SW 1271 (cell line): ENCODE measurements at places on chromosomes 11 and 22.

DNA sequence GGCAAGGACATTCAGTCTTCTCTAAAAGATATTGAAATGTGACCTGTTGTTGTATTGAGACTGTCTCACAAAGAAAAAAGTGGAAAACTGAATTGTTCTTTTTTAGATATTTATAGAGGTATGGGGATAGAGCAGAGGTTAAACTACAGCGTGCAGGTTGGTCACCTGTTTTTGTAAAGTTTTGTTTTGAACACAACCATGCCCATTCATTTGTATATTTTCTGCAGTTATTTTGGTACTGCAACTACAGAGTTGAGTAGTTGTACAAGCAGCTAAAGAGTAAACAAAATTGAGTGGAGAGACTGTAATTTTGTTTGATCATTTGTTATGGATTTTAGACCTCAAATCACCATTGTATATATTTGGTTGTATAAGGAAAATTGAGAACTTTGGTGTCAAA is 11.3 kb downstream of the EED start:
- no peak for DNase-seq

DNA sequence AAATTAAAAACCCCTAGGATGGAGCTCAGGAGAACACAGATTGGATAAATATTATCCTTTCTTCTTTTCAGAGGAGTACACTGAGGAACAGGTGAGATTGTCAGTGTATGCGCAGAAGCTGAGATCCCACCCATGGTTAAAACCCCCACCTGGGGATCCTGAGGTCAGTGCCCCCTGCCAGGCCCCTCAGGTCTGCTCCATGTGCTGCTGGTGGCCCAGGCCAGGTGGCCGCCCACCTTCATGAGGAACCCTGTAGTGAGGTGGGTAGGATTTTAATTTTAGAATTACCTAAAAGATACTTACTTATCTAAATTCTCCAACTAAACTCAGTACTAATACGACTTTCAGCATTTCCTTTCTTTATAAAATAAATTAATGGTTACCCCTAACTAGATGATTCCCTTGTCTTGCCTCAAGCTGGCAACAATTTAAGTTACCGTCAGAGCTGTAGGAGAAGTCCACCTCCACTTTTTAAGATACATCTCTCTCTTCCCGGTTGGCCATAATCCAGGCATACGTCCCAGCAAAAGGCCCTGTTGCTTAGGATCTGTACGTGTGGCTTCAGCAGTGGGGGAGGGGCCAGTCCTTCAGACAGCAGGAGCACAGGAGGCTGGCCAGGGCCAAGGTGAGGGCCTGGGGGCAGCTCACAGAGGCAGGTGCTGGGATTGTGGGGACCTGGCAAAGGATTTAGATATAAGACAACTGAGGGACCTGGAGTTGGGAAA is 61.5 kb upstream of the PITPNB start:
- no peak for DNase-seq

- no peak for DNase-seq
Observed at GRCh38 chr11:78202733-78203167, 14.0 kb downstream of the USP35 start.

GRCh38 chr22:42856179-42856864 is 751 bp downstream of the ARFGAP3 start:
- DNase-seq = peak; percentile 29

- no peak for DNase-seq
Observed at GRCh38 chr11:205221-206001, 1.8 kb downstream of the BET1L start.

- no peak for DNase-seq
Observed at GRCh38 chr11:45853332-45854219, 6.3 kb downstream of the CRY2 start.

- DNase-seq = no peak
Observed at GRCh38 chr22:17269224-17269606, 50.0 kb upstream of the ADA2 start.

DNA sequence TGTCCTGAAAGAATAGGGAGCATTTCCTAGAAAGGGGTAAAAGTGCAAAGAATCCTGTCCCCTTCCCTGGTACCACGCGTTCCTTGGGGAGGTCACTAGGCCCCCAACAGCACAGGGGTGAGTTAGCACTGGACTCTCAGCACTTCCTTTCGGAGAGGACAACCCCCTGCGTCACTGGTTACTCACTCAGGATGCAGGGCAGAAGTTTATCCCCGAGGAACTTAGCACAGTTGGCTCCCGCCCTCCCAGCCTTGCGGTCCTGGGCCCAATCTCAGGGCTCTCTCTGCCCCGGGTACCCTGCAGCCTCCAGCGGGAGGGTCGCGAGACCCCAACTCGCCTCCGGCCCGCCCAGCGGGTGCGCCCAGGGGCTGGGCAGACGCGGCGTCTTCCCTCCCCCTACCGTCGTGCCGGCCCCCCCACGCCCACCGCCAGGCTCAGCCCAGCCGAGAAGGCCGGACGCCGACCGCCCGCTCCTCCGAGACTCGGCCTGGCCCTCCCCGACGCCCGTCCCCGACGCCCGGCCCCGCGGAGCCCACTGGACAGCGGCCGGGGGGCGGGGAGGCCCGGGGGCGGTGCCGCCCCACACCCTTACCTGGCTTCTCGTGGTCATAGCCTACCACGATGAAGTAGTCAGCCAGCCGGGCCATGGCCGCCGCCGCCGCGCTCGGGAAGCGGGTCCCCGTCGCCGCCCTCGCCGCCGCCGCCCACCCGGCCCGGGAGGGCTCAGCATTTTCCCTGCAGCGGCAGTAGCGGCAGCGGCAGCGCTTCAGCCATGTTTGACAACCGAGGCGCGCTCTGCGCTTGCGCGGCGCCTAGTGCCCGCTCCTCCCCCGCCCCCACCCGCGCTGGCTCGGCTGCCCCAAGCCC is at the start of gene SBF2:
Gene SBF2 (minus strand): TSS at position 797 of the 867 bp plus-strand sequence. CDS start 150 bp downstream, at position 647.
- DNase-seq = peak; percentile 90

GRCh38 chr22:50600967-50601668 is 525 bp downstream of the MAPK8IP2 start:
- no peak for DNase-seq

- no peak for DNase-seq
Observed at GRCh38 chr11:106278391-106278790, 200.9 kb downstream of the AASDHPPT start.

GRCh38 chr11:61429346-61429690 is 457 bp downstream of the CPSF7 start:
- DNase-seq = peak; percentile 67

- DNase-seq = no peak
Observed at GRCh38 chr11:72331761-72332160, 87.8 kb upstream of the PHOX2A start.
